Left colon (tissue), 2 donors: ENCODE measurements at places on chromosomes 3 and 15. TPM values are rescaled to one million over a fixed set of nuclear protein-coding genes. Genes with fewer than 3 reads are reported as not detected.

Gene NDUFB5
- 141 TPM for total RNA-seq

Gene COL8A1
- 2.3 TPM for total RNA-seq

DNA sequence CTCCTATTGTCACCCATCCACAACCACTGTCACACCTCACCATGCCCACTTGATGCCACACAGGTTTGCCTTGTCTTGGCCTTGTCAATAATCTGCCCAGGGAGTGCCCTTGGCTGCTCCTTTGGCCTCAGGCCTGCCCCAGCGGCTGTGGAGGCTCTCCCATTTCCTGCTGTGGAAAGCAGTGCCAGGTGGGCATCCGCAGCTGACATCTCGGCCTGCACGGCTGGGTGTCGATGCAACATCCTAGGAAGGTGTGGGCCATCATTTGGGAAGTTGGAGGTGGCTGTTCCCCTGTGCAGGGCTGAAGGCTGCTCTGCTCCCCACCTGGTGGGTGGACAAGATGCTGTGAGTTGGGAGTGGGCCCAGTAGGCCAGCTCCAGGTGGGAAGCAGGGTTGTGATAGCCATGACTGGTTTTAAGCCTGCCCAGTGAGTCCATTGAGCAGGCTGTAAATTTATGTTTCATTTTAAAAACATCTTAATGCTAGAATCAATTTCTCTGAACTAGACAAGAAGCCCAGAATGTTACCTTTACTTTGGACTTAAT, 12.5 kb downstream of the DNAH1 start:
- no peak for DNase-seq

DNA sequence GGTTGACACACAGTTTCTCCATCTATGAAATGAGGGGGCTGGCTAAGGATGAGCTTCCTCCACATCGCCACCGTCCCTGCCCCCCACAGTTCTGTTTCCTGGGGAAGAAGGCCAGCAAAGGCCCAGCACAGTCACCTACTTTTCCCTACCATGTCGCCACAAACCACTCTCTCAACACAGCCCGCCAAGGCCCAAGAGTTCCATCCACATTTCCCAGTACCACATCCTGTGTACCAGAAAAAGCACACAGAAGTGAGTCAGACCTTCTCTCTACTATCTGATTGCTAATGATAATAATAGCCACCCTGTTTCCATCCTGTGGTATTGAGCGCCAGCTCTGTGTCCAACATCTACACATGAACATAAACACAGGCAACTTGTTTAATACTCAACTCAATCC, 30.3 kb upstream of the C15orf39 start:
- no peak for DNase-seq
